ENCODE measurements at places on chromosomes 12 and 14.

- no peak for DNase-seq
Measured at GRCh38 chr14:87186737-87187136, 806.2 kb downstream of the GALC start.

GRCh38 chr14:71212683-71213107, 305.4 kb downstream of the PCNX1 start:
- DNase-seq: no peak

DNA sequence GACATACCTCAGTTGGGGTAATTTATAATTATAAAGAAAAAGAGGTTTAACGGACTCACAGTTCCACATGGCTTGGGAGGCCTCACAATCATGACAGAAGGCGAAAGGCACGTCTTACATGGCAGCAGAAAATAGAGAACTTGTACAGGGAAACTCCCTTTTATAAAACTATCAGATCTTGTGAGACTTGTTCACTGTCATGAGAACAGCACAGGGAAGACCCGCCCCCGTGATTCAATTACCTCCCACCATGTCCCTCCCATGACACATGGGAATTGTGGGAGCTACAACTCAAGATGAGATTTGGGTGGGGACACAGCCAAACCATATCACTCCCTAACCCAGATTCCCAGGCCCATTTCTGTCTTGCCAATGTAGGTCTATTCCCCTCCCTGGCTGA, 22.1 kb downstream of the MYO1H start:
- no peak for DNase-seq

GRCh38 chr14:25908277-25909044, 689.4 kb downstream of the NOVA1 start:
- no peak for DNase-seq

DNA sequence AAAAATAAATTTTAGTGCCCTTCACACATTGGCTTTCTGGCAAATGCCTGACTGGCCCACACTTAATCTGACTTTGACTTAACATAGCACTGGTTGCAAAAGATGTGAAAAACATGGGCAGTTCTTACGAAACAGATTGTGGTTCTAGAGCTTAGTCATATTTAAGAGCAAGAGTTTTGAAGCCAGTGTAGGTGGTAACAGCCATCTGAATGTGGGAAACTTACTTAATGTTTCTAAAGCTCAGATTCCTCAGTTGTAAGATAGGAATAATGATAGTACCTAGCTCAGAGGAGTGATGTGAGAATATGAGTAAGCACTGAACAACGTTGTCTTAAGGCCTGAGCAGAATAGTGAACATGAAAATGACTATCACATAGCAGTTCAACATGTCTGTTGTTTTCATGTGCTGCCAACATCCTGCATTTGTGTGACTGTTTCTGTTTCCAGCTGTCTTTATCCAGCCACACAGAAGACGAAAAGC, 262.7 kb downstream of the SYT1 start:
- peak; percentile 16 for DNase-seq

DNA sequence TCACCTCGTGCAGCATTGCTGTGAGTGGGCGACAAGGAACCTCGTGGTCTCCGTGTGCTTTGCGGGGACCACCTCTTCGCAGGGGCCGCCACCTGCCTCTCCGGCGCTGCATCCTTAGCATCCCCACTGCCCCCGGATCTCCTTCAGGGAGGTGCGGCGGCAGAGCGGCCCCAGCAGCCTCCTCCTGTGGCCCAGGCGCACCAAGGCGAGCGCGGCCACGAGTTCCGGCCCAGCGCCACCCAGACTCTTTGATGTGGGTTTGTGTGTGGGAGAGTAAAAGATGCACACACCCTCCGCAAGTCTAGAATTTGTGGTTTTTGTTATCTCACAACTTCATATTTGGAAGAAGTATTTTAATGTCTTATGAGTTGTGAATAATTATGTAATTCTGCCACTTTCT, 118.8 kb upstream of the DIO3 start:
- peak; percentile 18 for DNase-seq

DNA sequence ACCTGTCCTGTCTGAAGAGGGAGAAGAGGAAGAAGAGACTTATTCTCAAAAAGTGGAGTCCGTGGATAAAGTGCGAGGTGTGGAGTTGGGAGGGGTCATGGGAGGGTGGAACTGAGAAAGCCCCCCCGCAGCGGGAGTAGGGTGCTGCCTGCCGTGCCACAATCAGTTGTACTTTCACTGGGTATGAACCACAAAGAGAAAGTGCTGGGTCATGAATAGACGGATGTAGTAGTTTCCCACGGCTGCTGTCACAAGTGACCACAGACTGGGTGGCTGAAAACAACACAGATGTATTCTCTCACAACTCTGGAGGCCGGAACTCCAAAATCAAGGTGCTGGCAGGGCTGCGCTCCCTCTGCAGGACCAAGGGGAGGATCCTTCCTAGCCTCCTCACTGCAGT, 5.5 kb downstream of the DNAH10 start:
- DNase-seq: peak; percentile 11

DNA sequence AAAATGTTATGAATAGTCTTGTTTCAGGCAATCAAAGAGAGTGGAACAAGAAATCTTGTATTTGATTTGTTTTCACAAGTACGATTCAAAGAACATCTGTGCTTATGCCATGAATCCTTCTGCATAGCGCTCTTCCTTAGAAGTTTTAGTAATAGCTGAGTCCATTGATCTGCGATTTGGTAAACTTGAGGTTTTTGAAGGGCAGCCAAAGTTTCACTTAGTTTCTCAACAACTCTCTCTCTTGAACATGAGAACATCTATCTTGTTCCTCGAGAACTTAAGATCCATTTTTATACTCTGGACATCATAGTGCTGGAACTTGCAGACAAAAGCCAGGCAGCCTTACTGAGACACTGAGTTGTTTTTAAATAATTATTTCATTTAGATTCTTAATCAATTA, 96.2 kb upstream of the USP15 start:
- DNase-seq: no peak

- DNase-seq: no peak
Measured at GRCh38 chr14:37709419-37710195, 114.2 kb downstream of the TTC6 start.

DNA sequence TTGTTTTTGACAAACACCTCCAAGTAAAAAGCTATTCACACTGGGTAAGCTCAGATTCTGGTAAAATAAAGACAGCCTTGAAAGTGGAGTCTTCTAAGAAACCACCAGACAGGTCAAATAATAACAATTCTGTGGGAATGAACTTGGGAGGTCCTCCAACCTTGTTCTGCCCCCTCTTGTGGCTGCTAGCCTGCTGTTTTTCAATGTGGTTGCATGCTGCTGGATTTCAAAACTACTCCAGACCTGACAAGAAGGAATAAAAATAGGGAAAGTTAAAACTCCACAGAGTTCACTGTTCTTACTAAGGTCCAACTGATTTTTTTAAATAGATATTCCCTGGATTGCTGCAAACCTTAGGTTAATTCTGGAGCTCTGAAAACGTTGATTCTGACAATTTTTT, 32.2 kb upstream of the RIN3 start:
- no peak for DNase-seq

DNA sequence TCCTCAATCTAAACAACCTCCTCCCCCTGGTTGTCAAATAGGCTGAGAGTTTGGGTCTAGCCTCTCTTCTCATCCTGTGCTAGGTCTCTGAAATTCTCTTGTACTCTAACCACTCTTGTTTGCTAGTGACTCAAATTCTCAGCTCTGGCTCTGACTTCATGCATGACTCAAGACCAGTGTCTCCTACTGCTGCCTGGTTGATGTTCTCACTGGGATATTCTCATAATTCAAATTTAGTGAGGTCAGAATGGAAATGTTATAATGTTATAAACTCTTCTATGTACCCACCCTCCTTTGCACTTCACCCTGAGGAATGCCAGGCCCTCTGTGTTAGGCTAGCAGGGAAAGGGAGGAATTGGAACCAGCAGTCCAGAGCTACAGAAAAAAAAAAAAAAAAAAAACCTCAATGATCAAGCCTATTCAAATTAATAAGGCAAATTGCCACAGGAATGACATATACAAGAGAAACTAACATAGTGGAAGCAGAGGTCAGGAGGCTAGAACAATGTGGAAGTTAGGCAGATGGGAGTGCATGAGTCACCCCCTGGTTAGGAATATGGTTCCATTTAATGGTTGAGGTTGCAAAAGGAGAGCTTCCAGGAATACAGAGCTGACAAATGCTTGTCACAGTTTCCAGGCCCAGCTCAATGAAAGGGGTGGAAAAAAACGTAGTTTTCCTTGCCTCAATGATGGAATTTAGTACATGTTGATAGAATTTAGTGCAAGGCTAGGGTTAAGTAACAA, 459.5 kb downstream of the RMST start:
- peak; percentile 9 for DNase-seq
